ENCODE measurements at places on chromosomes 6 and 20.

- H3K4me3 ChIP-seq: no peak overlapping the region
- H3K27ac ChIP-seq: no peak overlapping the region
- no peaks in the 10 kb centered on the region for H3K4me1 ChIP-seq
- no peak for DNase-seq
Measured at GRCh38 chr20:24241466-24241865, 228.0 kb upstream of the SYNDIG1 start.

DNA sequence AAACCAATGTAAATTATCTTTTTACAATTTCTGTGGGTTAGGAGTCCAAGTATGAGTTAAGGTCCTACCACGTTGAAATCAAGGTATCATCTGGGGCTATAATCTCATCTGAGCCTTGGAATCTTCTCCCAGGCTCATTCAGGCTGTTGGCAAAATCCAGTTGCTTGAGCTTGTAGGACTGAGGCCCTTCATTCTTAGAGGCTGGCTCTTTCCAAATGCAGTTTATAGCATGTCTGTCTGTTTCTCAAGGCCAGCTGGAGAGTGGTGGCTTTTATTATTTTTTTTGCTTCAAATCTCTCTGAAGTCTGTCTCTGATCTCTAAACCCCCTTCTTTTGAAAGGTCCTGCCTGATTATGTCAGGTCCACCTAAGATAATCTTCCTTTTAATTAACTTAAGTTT is 177.2 kb upstream of the ASCC3 start:
- H3K4me3 ChIP-seq: no peak overlapping the region
- no peak for DNase-seq
- H3K36me3 ChIP-seq: no peaks in the 10 kb centered on the region
- no peaks in the 10 kb centered on the region for H3K4me1 ChIP-seq

GRCh38 chr20:3843490-3843889 is 3.1 kb upstream of the MAVS start:
- no peak overlapping the region for H3K4me3 ChIP-seq
- no peaks in the 10 kb centered on the region for H3K27me3 ChIP-seq
- no peak for DNase-seq
- no peaks in the 10 kb centered on the region for H3K36me3 ChIP-seq

- peaks cover 41% of the 10 kb centered on the region for H3K27me3 ChIP-seq
- no peaks in the 10 kb centered on the region for H3K4me1 ChIP-seq
- no peak overlapping the region for H3K27ac ChIP-seq
- H3K36me3 ChIP-seq: no peaks in the 10 kb centered on the region
- H3K4me3 ChIP-seq: no peak overlapping the region
- DNase-seq: no peak
Measured at GRCh38 chr20:51172558-51173428, 149.9 kb upstream of the KCNG1 start.

DNA sequence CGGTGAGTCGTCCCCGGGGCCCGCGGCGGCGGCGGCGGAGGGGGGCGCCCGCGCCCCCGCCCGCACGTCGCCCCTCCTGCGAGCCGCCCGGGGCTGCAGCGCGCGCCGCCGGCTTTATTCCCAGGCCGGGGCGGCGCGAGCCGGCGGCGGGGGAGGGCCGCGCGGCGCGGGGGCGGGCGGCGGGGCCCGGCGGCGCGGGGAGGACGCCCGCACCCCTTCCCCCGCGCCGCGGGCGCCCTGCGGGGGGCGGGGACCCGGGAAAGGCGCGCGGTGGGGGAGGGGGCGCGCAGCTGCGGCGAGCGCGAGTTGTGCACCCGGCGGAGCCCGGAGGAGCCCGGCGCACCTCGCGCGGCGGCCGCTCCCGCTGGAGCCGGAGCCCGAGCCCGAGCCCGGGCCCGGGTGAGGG is 646 bp downstream of the HMGA1 start:
- H3K4me1 ChIP-seq: peaks cover 15% of the 10 kb centered on the region

Measured in osteocyte (in vitro differentiated cells).